ENCODE measurements at places on chromosomes 7 and 10.

GRCh38 chr10:42997849-42998165 lies 79.1 kb upstream of the RET start:
- DNase-seq = no peak

GRCh38 chr7:95198863-95199262 lies 125.5 kb downstream of the PON1 start:
- DNase-seq = no peak

- DNase-seq = no peak
Measured at GRCh38 chr7:14235056-14235455, 245.6 kb upstream of the ETV1 start.

GRCh38 chr10:117431160-117431559 lies 55.9 kb upstream of the PDZD8 start:
- DNase-seq = no peak

DNA sequence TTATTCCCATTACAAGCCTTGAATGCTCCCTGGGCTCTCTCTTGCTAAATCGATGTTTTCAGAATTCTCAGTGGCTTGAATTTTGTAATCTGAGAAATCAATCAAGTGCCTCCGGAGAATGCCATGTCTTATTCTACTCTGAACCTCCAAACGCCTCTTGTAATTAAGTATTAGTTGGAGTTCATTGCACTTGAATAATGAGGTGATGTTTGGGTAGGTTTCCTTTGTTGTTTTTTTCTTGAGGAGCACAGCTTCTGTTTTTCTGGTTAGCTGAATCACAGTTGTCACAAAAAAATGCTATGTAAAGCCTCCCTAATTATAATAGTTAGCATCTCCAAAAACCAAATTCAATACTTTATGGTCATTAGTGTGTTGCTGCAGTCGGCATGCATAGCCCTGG lies 100.3 kb downstream of the PLPP4 start:
- no peak for DNase-seq

DNA sequence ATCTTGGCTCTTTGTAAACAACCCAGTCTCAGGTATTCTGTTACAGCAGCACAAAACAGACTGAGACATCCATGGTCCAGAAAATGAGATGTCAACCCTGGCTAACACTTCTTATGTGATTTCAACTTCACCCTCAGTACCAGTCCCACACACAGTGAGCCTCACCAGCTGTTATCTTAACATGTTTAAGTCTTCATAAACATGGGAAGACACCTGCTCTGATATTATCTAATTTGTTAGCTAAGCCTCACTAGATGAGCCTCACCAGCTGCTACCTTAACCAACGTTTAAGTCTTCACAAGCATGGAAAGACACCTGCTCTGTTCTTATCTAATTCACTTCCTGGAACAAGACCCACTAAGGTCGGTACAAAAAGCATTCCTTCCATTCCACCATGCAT lies 130.8 kb downstream of the CALN1 start:
- no peak for DNase-seq

- DNase-seq = no peak
Measured at GRCh38 chr10:86256690-86257315, 109.8 kb downstream of the GRID1 start.

- no peak for DNase-seq
Measured at GRCh38 chr10:110278562-110279406, 25.9 kb downstream of the SMNDC1 start.

DNA sequence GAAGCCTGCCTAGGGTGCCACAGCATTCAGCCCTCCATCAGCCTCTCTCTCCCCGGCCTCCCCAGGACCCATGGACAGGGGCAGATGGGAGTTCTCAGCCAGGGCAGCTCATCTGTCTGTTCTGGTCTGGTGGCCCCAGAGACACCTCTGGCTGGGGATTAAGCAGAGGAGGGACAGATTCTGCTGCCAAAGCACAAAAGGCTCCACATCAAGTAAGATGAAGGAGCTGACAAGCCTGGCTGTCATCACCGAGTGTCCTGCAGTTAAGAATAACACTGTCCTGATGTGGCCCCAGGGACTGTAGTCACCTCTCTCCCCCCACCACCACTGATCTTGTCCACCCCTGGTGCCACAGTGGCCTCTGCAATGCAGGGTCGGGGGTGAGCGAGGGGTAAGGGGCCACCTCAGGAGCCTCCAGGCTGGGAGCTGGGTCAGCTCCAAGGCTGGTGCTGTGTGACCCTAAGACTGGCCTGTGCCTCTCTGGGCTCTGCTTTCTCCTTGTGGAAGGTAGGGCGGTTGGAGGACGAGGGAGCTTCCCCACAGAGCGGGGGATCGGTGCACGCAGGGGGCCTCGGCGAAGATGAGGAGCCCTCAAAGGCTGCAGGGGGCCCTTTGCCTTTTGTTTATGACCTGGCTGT lies 18.7 kb downstream of the C10orf105 start:
- no peak for DNase-seq

GRCh38 chr7:150370612-150371071 lies 2.0 kb downstream of the REPIN1 start:
- no peak for DNase-seq

GRCh38 chr7:64642875-64643274 lies 23.1 kb upstream of the ZNF107 start:
- DNase-seq = no peak

DNA sequence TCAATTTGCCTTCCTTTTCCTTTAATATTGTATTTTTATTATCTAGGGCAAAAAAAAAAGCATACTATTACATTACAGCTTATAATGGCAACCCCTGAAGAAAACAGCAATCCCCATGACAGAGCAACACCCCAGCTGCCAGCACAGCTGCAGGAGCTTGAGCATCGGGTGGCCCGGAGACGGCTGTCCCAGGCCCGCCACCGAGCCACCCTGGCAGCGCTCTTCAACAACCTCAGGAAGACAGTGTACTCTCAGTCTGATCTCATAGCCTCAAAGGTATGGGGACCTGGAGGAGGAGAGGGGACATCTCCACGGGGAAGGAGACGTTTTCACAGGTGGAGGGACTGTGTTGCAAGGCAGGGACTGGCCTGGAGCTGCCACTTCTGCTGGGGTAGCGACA lies 6.8 kb downstream of the STRA8 start:
- DNase-seq = no peak

- DNase-seq = no peak
Measured at GRCh38 chr7:93894966-93895640, 4.5 kb upstream of the TFPI2 start.

DNA sequence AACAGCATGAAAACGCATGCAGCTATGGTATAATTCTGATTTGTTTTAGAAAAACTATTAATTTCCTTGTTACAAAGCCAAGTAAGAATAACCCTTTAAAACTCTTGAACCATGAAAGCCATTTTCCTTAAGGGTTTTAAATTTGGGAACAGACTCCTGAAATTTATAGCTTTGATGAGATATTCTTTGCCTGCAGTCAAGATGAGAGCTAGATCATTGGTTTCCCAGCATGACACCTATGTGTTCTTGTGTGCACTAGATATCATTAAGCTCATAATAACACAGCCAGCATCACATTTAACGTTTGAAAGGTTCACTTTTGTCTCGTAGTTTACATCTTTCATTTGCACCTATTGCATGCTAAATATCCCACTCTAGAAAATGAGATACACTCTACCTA lies 202.2 kb downstream of the PHF14 start:
- DNase-seq = no peak

- DNase-seq = no peak
Measured at GRCh38 chr7:1563981-1564602, 5.7 kb downstream of the PSMG3 start.

DNA sequence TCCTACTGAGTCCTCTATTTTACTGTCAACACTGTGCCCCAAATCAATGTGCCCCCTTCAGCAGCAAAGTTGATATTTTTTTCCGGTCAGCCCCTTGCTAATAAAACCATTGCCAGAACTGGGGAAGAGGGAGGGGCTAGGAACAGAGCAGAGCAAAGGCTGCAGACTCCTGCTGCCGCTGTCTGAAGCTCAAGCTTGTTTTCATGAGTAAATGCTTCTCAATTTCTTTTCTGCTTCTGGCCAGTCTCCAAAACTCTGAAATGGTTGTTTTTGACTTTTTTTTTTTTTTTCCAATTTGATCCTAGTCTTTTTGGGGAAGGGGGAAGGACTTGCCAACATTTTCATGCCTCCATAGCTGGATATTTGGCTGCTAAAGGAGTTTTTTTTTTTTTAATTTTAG lies 26.7 kb upstream of the PROSER2 start:
- DNase-seq = no peak

GRCh38 chr7:139895141-139895829 lies 66.2 kb downstream of the TBXAS1 start:
- DNase-seq = no peak

- no peak for DNase-seq
Measured at GRCh38 chr7:132162556-132163144, 413.6 kb downstream of the PLXNA4 start.

DNA sequence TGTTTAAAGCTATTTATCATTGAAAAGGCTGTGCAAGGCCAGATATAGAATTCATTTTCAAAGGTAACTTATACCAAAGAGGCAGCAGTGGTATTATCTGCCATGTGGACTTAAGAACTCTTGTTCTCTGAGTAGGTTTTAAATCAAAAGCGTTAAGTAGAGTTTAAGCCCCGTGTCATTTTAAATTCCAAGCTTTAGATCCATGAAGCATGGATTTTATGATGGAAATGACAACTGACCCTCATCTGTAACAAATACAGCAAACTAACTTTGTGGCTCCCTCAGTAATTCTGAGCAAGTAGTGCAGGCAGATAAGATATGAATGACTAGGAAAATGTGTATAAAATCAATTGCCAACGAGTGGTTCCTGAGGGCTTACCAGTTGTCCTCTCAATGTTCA lies 247.0 kb downstream of the WDR11 start:
- DNase-seq = no peak

DNA sequence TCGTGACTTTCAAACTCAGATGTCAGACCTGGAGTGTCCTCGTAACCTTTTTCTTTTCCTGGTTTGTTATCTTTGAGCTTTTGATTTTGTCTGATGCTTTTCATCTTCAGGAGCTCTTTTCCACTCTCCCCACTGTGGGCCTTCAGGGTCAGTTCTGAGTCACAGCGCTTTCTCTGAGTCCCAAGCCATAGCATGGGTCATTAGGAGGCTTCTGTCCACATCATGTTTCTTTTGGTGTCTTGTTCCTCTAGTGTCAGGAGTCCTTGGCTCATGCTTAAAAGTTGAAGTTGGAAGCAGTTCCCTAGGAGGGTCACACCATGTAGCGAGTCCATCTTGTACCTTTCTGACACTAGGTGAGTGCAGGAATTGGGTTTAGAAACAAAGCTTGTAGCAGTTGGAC lies 40.3 kb downstream of the DAGLB start:
- no peak for DNase-seq

GRCh38 chr10:101403161-101403560 lies 49.2 kb downstream of the BTRC start:
- no peak for DNase-seq

GRCh38 chr10:103926722-103927319 lies 8.8 kb upstream of the STN1 start:
- DNase-seq = no peak

DNA sequence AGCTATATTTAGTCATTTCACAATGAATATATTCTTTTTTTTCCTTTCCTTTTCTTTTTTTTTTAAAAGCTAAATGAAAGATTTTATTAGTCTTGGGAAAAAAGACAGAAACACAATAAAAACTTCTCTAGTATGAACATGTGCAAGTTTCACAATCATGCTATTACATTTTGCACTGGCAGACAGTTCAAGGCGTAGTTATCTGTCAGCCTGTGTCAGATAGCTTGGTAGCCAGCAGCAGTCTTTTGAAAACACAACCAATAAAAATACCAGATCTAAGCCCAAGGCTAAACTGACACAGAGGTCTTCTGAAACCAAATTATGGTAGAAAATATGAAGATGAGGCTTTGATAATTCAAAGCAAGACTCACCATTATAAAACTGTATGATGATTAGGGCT lies 205.8 kb upstream of the TEX47 start:
- no peak for DNase-seq

DNA sequence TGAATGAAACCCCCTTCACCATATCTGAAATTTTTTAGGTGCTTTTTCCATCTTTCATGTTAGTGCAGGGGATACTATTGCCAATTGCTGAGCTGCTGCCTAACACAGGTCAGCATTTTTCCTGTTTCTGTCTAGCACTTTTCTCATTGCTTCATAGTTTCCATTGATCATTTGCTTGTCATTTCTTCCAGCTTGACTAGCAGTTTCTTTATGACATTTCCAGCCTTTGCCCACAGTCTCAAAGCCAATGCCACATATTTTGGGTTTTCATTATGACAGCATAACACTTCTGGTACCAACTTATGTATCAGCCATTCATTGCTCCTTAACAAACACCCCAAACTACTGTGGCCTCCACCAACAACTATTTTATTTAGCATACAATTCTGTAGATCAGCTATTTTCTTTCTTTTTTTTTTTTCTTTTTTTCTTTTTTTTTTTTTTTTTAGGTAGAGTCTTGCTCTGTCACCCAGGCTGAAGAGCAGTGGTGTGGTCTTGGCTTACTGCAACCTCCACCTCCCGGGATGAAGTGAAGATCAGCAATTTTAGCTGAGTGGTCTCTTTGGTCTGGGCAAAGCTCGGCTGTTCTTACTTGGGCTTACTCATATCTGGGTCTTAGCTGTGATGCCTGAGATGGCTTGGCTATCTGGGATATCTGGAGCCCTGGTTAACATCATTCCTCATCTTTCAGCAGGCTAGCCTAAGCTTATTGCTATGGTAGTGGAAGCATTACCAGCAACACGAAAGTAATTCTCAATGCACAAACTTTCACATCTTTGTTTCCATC lies 102.3 kb downstream of the EPC1 start:
- DNase-seq = no peak

GRCh38 chr10:70121281-70121949 lies 11.2 kb downstream of the AIFM2 start:
- DNase-seq = no peak

DNA sequence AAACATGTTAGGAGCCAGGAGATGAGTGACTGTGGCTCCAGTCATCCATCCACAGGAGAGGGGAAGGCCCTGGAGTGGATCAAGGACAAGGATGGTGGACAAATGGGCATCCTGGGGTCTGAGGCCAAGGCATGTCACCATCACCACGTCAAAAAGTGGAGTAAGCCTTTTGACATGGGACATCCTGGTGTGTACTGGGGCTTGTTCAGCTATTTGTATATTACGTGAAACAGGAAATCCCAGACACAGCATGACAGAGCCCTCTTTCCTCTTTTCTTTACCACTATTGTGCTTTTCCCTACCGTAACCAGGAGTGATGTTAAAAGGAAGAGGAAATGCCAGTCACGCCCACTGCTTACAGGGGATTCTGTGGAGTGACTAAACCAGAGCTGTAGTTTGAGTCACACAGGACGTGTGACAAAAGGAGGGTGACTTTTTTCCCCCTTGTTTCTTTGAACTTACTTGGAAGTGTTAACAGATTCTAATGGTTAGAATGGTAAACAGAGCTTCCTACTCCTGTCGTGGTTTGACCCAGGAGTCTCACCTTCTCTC lies 15.4 kb downstream of the ACSL5 start:
- DNase-seq = no peak

DNA sequence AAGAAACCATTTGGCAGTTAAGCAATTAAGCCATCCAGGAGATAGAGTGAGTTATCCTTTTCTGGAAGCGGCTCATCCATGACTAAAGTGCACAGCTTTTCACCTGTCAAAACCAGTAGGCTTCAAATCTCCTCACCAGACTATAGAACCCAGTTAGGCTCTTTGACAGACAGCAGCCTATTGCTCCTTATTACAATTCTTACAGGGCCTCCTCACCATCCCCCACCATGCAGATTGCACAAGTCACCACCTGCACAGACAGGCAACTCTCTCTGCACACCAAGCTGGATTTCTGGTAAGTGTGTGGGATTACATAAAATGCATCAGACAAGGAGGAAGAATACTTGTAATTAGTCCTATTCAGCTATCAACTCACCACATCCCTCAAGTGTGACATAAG lies 301.6 kb downstream of the SNX13 start:
- no peak for DNase-seq

All from GM12892 (cell line).